Iris pigment epithelial cell (primary cell): ENCODE measurements at places on chromosomes 7 and 10.

GRCh38 chr7:155310425-155311114 is 12.9 kb downstream of the INSIG1 start:
- no peak for DNase-seq

DNA sequence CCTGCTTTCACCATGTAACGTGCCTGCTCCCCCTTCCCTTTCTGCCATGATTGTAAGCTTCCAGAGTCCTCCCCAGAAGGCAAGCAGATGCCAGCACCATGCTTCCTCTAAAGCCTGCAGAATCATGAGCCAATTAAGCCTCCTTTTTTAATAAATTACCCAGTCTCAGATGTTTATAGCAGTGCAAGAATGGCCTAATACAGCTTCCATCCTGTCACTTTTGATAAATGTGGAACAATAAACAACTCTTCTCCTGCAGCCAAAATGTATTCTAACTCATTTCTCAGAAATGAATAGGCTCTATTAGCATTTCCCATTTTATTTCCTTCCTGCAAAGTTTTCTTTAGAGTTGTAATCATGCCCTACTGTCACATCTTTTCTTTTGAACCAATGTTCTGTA is 43.4 kb downstream of the C7orf25 start:
- DNase-seq, result no peak

GRCh38 chr7:156518466-156518865 is 122.1 kb upstream of the RNF32 start:
- no peak for DNase-seq

GRCh38 chr10:33802566-33802965 is 468.1 kb upstream of the NRP1 start:
- no peak for DNase-seq

DNA sequence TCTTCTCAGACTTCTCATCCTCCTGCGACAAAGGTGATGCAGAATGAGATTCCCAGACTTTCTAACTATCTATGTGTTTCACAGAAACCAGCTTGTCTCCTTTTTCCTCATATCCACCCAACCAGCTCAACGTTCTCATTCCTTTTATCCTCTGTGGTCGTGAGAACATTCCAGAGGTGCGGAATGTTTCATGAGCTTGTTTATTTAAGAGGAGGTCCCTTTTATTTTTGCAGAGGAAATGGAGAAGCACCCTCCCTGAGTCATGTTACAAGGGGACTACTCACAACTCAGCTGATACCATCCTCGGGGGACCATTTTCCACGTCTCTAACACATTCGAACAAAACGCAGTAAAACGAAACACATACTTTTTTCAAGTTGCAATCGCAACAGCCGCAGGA is 93.2 kb downstream of the ZRANB1 start:
- peak; percentile 85 for DNase-seq

DNA sequence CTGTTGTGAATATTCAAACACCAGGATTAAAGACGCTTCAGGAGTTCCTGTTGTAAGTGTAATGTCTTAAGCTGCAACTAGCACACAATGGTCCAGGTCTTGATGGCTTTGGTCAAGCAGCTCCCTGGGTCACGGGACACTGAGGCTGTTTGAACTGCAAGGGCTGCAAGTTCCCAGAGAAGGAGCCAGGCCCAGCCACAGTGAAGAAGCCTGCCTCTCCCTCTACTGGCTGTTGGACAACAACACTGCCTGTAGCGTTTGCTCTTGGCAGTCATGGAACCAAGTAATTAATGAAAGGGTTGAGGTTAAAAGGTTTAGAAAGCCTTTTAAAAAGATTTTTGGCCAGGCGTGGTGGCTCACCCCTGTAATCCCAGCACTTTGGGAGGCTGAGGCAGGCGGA is 31.9 kb upstream of the GUSB start:
- DNase-seq, result peak; percentile 76

- peak; percentile 41 for DNase-seq
Measured at GRCh38 chr10:58570307-58570723, 57.6 kb downstream of the BICC1 start.

DNA sequence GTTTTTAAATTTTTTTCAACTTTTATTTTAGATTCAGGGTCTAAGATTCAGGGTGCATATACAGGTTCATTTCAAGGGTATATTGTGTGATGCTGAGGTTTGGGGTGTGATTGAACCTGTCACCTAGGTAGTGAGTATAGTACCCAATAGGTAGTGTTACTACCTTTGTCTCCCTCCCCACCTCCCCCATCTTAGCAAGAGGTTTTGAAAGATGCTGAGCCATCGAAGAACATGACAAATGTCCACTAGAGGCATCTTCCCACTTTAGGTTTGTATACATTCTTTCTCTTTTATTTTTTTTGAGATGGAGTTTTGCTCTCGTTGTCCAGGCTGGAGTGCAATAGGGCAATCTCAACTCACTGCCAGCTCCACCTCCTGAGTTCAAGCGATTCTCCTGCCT is 880 bp upstream of the MGAM2 start:
- DNase-seq, result no peak
